ENCODE measurements at places on chromosomes 1 and 21. TPM values are rescaled to one million over a fixed set of nuclear protein-coding genes. Genes with fewer than 3 reads are reported as not detected.

FAM78B gene
- total RNA-seq: 0.18 TPM

- DNase-seq: no peak
These were observed 76.8 kb upstream of the TRABD2B start for GRCh38 chr1:48073798-48074530.

DNA sequence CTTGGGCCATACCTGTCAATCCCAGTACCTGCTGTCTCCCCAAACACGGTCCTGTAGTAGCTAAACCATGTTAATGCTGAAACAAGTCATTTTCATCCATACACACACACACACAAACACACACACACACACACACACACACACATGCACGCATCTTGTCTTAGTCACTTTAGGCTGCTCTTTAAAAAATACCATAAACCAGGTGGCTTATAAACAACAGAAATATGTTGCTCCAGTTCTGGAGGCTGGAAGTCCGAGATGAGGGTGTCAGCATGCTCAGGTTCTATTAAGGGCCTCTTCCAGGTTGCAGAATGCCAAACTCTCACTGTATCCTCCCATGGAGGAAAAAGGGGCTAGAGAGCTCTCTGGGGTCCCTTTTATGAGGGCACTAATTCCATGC is 129.9 kb downstream of the NTPCR start:
- DNase-seq: no peak

DNA sequence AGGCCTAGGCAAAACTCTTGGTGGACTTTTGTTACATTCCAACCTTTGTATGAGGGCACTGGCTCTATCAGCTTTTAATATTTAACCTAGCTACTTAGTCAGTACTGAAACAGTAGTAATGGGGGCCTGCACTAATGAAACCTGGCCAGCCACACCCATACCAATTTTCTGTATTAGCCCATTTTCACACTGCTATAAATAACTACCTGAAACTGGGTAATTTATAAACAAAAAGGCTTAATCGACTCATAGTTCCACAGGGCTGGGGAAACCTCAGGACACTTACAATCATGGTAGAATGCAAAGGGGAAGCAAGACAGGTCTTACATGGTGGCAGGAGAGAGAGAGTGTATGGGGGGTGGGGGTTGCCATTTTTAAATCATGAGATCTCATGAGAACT is 245.7 kb upstream of the RGS18 start:
- DNase-seq: no peak

DNA sequence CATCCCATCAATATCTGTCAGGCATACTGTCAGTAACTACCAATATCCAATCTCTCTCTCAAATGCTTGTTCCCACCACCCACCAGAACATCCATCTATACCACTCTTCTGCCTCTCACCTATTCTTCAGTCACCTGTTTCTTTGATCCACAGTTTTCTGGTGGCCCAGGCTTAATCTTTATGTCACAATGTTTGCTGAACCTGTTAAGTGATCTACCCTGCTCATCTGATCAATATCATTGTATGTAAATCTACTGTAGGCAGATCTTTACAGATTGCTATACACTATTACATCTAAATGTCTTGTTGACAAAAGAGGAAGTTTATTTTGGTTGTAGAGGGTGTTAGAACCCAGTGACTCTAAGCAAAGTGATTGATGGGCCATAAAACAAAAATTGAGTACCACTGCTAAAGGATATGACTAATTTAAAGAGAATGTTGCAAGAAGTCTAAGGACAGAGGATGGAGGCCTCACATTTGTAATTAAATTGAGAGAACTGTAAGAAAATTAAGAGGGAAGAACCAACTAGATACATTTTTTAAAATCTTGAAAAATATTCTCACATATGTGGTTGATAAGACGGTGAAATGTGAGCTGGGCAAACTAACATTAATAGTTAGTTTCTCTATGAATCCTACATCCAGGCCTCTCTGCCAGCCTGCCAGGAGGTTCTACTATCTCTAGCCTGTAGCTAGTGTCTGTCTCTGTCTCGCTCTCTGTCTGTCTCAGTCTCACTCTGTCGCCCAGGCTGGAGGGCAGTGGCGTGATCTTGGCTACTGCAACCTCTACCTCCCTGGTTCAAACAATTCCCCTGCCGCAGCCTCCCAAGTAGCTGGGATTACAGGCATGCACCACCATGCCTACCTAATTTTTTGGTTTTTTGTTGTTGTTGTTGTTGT is 34.1 kb downstream of the EGLN1 start:
- DNase-seq: no peak

- DNase-seq: no peak
These were observed 28.4 kb downstream of the TMCO4 start for GRCh38 chr1:19771350-19771749.

- no peak for DNase-seq
These were observed 394.3 kb upstream of the ADGRL2 start for GRCh38 chr1:81406292-81406999.

DNA sequence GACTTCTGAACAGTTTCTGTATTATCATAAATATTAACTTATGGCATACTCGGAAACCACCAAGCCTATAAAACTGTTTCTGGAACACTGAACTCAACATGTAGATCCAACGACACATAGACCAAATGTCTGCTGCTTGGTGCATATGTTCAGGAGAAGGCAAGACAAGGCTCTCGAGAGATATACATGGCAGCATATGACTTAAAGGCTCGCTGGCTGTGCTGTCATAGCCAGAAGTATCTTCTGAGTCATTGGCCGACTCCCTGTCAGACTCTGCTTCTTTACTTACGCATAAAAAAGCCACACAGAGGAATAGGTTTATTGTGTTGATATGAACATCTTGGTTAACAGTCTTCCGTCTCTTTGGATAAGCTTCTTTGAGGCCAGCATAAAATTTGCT is 60.6 kb downstream of the LYST start:
- no peak for DNase-seq
